ENCODE measurements at places on chromosomes 6 and 20.

GRCh38 chr6:144588697-144589325 lies 303.7 kb downstream of the UTRN start:
- no peak for DNase-seq

DNA sequence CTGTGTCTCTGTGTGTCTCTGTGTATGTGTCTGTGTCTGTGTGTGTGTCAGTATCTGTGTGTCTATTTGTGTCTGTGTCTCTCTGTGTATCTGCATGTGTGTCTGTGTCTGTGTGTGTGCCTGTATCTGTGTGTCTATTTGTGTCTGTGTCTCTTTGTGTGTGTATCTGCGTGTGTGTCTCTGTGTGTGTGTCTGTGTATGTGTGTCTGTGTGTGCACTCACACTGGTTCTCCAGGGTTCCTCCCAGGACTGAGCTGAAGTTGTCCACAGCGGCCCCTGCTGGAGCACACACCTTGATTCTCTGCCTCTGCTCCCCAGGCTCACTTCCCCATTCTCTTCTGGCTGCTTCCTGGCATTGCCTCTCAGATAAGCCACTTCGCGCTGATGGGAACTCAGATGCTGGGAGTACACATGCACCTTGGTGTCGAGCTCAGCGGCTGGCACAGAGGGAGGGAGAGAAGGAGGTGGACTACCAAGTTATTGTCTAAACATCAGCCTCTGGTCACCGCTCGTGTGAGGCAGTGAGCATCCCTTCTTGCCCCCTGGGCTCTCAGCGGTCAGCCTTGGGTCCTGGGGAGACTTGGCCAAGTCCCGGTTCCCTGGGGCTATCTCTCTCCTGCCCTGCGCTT lies 104.9 kb upstream of the NXT1 start:
- peak; percentile 5 for DNase-seq

DNA sequence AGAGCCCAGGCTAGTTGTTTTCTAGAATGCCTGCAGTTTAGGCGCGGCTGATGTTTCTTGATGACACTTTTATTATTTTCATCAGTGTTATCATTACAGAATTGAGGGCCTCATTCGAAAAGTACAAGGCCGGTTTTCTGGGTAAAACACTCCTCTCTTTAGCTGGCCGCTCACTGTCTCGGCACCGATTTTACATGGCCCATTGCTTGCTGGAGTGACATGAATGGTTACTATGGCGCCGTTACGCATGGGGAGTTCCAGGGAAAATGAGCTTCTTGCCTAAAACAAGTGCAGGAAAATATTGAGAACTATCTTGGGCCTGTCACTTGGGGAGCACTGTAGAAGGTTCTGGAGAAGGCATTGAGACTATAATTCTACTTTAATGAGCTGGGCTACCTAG lies 317.8 kb downstream of the CDH4 start:
- DNase-seq: no peak

DNA sequence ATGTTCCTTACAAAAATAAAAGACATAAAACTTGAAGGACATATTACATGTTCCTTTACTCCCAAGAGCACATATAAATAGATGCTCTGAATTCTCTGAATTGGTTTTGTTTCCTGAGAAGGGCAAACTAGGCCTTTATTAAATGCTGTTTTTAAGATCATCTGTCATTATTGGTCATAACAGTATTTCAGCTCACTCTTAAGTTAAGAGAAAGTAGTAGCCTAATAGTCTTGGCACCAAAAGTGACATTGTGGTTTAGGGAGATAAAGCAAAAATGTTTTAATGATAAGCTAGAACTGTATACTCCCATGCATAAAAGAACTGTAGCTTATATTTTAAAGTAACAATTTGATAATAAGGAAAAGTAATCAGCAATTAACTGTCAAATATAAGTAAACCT lies 361.1 kb upstream of the PTCHD4 start:
- DNase-seq: no peak

DNA sequence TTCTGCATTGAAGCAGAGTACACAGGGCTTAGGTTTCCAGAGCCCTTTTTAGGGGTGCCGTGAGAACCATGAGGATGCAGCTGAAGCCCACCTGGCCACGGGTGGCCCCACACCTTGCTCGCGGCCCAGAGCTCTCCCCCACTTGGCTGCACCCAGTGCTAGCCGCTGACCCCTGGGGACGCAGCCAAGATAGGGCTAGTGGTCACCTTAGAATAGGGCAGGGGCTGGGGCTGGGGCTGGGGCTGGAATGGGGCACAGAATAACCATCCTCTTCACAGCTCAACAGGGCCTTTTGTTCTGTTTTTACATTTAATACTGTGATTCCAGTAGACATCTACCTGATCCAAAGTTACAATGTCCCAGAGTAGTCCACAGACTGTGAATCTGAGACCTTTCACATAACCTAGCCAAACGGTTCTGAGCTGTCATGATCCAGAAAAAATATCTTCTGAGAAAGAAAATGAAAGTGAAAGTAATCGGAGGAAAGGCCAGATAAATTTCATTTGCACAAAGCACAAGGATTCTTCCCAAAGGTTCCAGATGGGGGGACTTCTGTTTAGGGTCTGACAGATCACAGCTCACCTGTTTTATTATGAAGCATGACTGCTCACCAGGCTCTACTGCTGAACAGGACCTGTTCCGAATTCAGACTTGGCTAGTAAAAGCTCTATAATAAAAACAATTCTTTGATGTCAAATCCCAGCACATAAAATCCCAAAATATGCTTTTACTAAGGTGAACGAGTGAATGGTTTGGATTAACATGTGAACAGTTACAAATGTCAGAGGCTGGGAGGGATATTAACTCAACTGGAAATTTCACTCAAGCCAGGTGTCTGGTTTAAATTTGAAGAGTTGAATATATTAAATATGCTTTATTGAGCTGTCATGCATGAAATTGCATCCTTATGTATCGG lies 401.9 kb downstream of the THBS2 start:
- DNase-seq: no peak

DNA sequence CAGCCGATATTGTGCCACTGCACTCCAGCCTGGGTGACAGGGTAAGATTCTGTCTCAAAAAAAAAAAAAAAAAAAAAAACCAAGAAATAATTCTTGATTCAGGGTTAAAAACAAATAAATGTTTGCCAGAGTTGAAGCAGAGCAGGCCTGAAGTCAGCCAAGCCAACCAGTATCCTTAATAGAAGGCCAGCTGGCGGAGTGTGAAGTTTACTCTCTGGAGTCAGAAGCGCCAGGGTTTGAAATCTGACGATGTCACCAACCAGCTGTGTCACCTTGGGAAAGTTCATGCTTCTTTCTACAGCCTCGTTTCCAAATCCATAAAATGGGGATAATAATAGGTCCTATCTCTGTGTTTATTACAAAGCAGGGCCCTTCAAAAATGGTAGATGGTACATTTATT lies 73.0 kb upstream of the ENPP5 start:
- DNase-seq: no peak

GRCh38 chr6:15255481-15255880 lies 9.6 kb downstream of the JARID2 start:
- DNase-seq: no peak

- DNase-seq: peak; percentile 41
Measured at GRCh38 chr6:68967549-68968300, 332.6 kb downstream of the ADGRB3 start.

- DNase-seq: no peak
Measured at GRCh38 chr20:52081066-52081465, 110.5 kb downstream of the ZFP64 start.

DNA sequence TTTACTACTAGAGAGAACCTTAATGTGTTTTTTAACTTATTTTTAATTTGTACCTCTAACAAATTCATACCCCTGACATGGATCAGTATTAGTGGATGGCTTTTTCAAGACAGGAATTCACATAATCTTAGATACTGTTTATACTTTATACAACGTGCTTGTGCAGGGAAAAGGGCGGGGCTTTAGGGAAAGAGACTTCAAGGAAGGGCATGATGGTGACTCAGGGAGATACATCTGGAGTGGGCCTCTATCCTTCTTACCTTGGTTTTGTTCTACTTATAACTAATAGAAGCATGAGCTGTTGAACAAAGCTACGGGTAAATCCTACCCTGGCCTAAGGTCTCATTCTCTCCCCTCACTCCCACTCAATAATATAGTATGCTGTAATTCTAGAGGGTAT lies 160.8 kb downstream of the C6orf58 start:
- no peak for DNase-seq

GRCh38 chr6:42210551-42210950 lies 7.1 kb downstream of the MRPS10 start:
- DNase-seq: peak; percentile 25

GRCh38 chr6:111550953-111551352 lies 54.7 kb downstream of the TRAF3IP2 start:
- peak; percentile 58 for DNase-seq

DNA sequence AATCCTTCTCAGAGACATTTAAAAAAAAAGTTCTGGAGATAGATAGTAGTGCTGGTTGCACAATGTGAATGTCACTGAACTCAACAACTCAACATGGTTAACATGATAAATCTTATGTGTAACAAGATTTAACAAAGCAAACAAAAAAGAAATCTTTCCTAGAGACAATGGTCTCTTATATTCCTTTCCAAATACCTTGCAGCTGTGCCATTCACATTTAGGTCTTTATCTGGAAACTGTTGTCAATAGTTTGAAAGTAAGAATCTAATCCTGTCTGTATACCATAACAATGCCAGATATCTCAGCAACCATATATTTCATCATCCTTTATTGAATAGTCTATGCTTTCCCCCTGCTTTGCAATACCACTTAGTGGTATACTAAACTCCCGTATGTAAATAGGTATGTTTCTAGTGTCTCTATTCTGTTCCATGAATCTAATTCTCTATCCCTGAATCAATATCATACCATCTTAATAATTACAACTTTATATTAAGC lies 2.1 kb downstream of the SERAC1 start:
- DNase-seq: no peak

DNA sequence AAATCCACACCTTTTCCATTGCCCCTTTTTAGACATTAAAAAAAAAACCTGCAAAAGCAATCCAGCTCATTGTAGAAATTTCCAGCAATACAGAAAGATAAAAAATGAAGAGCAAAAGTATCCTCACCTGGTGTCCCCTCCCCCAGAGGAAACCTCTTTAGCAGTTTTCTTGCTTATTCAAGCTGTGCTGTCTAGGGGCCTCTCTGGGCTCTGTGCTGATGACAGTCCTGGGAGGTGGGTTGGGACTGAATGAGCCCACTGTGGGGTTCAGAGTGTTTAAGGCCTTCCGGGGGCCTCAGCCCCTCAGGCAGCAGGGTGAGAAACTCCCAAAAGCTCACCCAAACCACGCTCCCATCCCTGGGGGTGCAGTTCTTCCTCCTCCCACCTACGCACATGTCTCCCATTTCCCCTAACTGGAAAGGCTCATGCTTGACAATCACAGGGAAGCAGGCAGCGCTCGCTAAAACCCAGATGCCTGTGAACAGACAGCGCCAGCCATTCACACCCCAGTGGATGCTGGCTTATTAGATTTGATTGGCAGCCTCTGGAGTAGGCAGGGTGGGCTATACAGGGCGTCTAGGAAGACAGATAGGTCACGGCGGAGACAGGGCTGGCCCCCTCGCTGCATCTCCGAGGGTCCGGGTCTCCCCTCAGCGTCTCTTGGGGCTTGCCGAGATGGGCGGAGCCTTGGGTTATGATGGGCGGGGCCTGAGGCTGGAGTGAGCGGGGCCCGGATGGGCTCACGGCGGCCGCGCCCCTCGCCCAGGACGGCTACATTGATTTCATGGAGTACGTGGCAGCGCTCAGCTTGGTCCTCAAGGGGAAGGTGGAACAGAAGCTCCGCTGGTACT lies 4.6 kb downstream of the GUCA1A start:
- no peak for DNase-seq

- DNase-seq: no peak
Measured at GRCh38 chr6:44457596-44457995, 70.1 kb downstream of the CDC5L start.

DNA sequence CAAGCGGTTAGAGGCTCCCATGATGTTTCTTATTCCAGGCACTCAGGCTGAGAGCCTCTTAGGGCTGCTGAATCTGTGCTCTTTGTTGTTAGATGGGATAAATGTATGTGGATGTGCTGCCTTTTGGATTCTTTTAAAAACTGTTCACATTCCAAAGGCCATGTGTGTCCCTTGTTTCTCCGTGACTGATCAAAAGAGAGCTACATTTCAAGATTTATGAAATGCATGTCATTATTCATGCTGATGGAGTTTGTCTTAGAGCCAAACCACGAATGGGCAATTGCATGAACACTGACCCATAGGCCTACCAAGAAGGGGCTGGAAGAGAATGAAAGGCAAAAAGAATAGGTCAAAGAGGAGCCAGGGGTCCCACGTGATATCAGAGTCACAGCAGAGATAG lies 104.9 kb upstream of the TSHZ2 start:
- DNase-seq: no peak

- DNase-seq: peak; percentile 74
Measured at GRCh38 chr20:62219992-62220665, at the start of gene HRH3. TSS of gene HRH3 (minus strand) at chr20:62220278. CDS start at chr20:62219970, 308 bp downstream.

GRCh38 chr6:96898241-96898851 lies 655 bp upstream of the NDUFAF4 start:
- DNase-seq: peak; percentile 23

DNA sequence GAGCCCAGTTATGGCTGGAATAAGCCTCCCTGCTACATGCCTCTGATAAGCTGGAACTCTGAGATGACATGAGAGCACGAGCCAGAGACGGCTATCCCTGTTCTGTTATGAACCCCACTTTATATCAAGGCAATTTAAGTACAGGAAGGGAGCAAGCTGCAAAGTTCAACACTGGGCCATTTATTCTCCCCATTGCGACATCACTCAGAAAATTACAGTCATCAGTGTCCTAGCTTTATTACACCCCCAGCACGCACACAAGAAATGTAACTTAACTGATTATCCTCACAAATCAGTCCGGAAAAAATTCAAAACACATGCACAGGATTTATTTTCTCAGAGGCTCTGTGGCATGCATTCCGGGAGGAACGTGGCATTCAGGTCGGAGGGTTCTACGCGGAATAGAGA lies 125.3 kb upstream of the SLC2A12 start:
- no peak for DNase-seq

DNA sequence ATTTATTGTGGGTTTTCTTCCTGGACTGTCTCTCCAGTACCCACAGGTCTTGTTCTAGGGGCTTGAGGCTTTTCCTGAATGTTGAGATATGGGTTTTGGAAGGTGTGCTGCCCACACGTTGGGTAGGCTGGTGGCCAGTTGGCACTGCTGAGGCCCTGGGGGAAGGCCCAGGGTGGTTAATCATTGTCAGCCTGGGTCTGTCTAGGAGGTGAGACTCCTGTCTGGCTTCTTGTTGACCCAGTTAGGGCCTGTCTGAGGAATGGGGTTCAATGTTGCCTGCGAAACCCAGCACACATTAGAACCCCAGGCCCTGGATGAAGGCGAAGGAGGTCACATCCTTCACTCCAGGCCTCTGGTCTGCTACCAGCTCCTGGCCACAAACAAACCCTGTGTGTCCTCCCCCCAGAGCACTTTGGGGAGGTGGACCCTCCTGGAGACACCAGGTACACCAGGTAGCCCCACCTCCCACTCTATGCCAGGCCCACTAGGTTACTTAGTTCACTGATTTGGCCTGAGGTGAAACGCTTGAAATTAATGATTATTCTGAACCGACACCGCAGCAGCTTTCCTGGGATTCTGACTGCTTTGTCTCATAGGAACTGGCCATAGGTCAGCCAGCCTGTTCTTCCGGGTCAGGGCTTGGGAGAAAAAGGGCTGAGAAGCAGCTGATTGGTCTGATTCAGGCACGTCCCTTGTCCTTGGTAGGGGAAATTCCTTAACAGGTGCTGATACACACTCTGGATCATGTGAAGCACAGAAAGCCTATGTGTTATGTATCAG lies 15.2 kb downstream of the DNMT3B start:
- no peak for DNase-seq
